Breast epithelium (tissue), 4 donors: ENCODE measurements at places on chromosomes 5 and 9. TPM values are rescaled to one million over a fixed set of nuclear protein-coding genes. Genes with fewer than 3 reads are reported as not detected.

- H3K4me3 ChIP-seq, result no peak overlapping the region
- peaks cover 5% of the 10 kb centered on the region for H3K36me3 ChIP-seq
- H3K27ac ChIP-seq, result no peak overlapping the region
Measured at GRCh38 chr9:94065535-94065961, 18.7 kb upstream of the PTPDC1 start.

DNA sequence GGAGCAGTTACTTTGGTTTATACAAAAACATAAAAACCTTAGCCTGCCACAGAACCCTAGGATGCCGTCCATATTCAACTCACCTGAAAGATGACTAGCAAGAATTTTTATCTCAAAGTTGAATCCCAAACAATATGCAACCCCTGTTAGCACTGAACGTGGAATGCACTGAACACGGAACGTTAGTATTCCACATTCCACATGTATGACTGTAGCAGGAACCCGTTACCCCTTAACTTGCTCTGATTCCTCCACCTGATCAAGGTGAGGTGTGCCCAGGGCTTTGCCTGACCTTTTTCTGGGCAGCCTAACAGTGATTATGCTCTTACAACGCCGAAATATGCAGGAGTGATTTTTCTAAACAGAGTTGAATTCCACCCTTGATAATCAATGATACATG is 43.7 kb downstream of the AK8 start:
- H3K27me3 ChIP-seq, result no peaks in the 10 kb centered on the region
- DNase-seq, result no peak
- H3K4me3 ChIP-seq, result no peak overlapping the region
- no peak overlapping the region for H3K27ac ChIP-seq
- no peaks in the 10 kb centered on the region for H3K4me1 ChIP-seq
- no peaks in the 10 kb centered on the region for H3K36me3 ChIP-seq

DNA sequence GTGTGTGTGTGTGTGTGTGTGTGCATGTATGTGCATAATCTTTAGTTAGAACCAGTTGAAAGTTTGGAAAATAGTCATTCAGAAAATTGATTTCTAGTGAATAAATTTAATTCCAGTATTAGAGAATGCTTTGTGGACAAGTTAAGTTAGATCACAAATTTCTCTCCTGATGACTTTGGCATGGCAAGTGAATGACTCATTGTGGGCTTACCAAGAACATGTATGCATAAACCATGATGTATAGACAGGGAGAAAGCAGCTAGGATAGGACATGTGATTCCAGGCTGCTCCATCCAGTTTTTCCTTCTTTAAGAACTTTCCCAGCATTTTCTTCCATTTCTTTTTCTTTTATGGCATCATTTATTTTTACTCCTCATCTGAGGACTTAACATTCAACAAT is 85.7 kb upstream of the SGCD start:
- H3K27me3 ChIP-seq, result no peaks in the 10 kb centered on the region
- H3K27ac ChIP-seq, result no peak overlapping the region
- no peaks in the 10 kb centered on the region for H3K4me1 ChIP-seq
- DNase-seq, result no peak
- no peaks in the 10 kb centered on the region for H3K36me3 ChIP-seq
- H3K4me3 ChIP-seq, result no peak overlapping the region

N4BP3 gene
- 9.8 TPM for total RNA-seq

DAB2IP gene
- 56.0 TPM for total RNA-seq

ORM2 gene
- total RNA-seq, result 1.6 TPM
